ENCODE measurements at places on chromosomes 1 and 21.

DNA sequence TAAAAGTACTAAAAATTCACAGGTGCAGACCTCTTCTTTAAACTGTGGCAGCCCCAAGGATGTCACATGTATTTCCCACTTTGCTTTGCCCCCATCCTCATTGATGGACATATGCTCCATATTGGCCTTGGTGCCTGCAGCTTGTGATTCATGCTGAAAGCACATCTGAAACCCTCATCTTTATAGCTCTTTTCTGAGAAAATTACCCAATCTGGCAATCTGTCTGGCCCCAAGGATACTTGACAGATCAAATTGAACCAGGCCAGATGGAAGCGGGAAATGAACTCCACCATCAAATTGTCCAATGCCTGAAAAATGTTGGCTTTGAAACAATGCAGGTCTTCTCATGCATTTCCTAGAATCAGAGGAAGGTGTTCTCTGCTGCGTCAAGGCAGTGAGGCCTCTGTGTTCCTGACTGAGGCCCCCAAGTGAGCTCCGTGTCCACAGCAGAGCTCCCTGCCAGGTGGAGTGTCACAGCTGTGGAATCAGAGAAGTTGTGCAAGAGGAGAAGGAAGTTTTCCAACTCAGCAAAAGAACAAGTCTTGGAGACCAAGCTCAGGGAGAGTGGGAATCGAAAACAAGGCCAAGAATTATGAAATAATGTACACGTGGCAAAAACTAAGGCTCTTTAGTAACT lies 323.7 kb downstream of the PLPP3 start:
- no peaks in the 10 kb centered on the region for H3K27me3 ChIP-seq
- DNase-seq = no peak

DNA sequence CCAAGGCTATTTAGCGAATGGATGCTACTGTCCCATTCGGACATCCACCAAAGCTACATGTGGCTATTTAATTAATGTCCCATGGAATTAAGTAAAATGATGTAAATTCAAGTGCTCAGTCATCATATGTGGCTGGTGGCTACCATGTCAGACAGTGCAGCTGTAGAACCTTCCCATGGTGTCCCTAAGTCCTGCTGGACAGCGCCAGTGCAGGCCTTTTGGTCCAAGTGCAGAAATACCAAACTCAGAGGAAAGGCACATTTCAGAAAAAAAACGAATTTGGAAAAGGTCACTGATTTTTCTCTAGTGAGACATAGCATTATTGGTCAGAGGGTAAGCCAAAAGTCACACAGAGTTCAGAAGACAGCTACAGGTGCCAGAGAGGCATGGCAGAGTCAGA lies 17.6 kb downstream of the TMPRSS2 start:
- DNase-seq = no peak
- H3K36me3 ChIP-seq = no peaks in the 10 kb centered on the region
- H3K27me3 ChIP-seq = peaks cover 5% of the 10 kb centered on the region
- H3K4me3 ChIP-seq = no peak overlapping the region
- no peaks in the 10 kb centered on the region for H3K4me1 ChIP-seq
- H3K27ac ChIP-seq = no peak overlapping the region

- H3K36me3 ChIP-seq = peaks cover 48% of the 10 kb centered on the region
- no peak overlapping the region for H3K27ac ChIP-seq
- no peak overlapping the region for H3K4me3 ChIP-seq
- H3K4me1 ChIP-seq = no peaks in the 10 kb centered on the region
- no peak for DNase-seq
Observed at GRCh38 chr1:220149742-220150141, 55.8 kb downstream of the IARS2 start.

DNA sequence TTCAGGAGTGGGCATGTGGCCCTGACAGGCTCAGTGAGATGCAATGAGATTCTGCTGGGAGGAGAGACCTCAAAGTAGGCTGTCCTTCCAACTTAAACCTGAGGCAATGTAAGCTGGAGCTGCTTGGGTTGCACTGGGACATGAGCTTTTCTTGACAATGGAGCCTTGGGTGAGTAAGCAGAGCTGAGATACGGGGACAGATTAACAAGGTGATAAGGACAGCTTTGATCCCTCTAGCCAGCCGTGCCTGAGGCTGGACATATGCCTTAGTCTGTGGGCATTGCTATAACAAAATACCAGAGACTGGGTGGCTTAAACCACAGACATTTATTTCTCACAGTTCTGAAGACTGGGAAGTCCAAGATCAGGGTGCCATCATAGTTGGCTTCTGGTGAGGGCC lies 18.3 kb upstream of the NGF start:
- DNase-seq = no peak
- no peaks in the 10 kb centered on the region for H3K4me1 ChIP-seq
- H3K27me3 ChIP-seq = peaks cover 3% of the 10 kb centered on the region
- no peak overlapping the region for H3K4me3 ChIP-seq

GRCh38 chr1:198771563-198772153 lies 132.8 kb downstream of the PTPRC start:
- H3K27ac ChIP-seq = no peak overlapping the region
- H3K27me3 ChIP-seq = peaks cover 5% of the 10 kb centered on the region
- DNase-seq = no peak

DNA sequence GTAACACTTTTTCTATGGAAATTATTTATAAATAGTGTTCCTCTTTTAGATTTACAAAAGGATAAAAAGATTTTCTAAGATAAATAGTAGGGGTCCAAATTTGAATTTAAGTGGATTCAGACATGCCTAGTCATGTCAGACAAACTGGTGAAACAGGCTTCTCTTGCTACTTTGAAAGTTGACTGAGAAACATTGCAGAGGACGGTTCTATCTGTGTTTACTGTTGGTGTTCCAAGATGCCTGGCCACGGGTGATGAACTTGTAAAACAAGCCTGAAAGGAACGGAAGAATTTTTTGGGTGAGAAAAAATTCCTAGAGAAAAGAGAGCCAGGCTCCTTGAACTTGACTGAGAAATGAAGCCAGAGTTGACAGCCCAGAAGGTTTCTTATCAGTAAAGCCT lies 2.2 kb downstream of the KRTAP19-1 start:
- no peaks in the 10 kb centered on the region for H3K4me1 ChIP-seq
- H3K27ac ChIP-seq = no peak overlapping the region
- no peaks in the 10 kb centered on the region for H3K36me3 ChIP-seq
- H3K4me3 ChIP-seq = no peak overlapping the region

DNA sequence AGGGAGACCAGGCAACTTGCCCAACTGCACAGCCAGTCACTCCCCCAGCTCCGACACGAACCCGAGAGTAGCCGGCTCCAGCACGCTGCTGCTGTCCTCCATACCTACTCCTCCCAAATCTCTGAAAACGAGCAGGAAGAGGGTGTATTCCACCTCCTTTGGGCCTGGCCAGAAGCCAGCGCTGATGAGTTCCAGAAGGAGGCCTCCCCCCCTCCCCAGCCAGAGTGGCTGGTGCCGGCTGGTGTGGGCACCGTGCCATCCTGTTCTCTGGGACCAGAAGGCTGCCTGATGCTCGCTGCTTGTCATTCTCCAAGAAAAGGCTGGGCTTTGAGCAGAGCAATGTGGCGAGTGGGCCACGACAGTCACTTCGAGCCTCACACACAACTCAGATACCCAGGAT lies 22.2 kb downstream of the KCNN3 start:
- H3K27me3 ChIP-seq = peaks cover 21% of the 10 kb centered on the region
- H3K4me1 ChIP-seq = peaks cover 7% of the 10 kb centered on the region
- no peak overlapping the region for H3K27ac ChIP-seq
- no peak overlapping the region for H3K4me3 ChIP-seq
- no peaks in the 10 kb centered on the region for H3K36me3 ChIP-seq

DNA sequence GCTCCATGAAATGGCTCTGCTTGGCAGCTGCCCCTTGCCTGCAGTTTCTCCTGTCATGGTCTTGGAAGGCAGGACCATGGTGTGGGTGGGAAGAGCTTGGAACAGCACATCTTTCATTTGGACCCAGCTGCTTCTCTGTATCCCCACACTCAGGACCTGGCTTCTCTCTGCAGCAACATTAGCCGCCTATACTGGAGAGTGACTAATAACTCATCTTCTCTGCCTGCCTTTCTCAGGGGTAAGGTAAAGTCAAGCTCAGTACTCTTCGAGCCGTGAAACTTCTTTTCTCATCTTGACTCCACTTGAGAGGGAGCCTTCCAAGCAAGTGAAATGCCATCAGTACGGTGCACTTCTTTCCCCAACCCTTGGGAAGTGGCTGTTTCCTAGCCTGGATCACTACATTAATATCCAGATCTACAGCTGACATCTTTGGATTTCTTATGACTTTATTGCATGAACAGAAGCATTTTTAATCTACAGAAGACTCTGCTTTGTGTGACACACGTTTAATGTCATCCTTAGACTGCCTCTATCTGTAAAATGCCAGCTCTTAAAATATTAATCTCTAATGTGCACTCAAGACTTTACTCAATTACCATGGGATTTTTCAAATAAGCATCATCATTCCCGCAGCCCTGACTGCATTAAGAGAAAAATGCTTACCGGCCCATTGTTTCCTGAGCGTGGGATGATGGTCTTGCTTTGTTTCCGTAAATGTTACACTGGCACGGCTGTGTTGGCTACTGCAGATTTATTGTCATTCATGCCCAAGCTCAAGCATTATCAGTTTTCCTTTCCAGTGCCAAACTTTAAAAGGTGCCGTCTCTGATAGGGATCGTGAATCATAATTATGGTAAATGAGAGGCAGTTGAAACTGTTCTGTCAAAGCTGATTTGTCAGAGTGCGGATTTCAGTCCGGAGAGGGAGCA lies 242.9 kb downstream of the HHAT start:
- no peaks in the 10 kb centered on the region for H3K27me3 ChIP-seq
- DNase-seq = no peak
- no peaks in the 10 kb centered on the region for H3K4me1 ChIP-seq
- no peak overlapping the region for H3K27ac ChIP-seq
- H3K4me3 ChIP-seq = no peak overlapping the region

DNA sequence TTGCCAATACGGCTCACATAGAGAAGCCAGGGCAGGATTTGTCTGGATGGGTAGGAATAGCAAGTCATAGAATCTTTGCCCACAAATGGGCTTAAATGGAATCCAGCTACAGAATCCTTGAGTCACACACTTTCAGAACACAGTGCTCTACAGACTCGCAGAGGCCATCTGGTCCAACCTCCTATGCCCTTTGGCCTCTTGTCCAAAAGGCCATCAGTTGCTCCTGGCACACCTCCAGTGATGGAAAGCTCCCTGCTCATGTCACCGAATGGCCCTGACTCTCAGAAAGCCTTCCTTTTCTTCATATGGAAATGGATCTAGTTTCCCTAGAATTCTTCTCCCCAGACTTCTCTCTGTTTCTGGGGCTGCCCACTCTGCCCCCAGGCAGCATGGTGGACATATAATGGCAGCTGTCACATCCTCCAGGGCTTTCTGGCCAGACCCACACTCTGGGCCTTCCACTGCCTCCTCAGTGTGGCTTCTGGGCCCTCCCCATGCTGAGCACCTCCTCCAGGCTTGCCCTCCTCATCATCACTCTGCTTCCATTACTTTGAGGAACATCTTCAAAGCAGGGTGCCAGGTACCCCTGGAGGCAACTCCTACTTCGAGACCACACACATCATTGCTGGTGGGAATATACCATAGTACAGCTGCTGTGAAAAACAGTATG lies 33.6 kb upstream of the TRABD2B start:
- H3K27ac ChIP-seq = no peak overlapping the region
- no peaks in the 10 kb centered on the region for H3K36me3 ChIP-seq
- no peaks in the 10 kb centered on the region for H3K4me1 ChIP-seq
- H3K4me3 ChIP-seq = no peak overlapping the region

- H3K4me3 ChIP-seq = no peak overlapping the region
- no peak for DNase-seq
- no peaks in the 10 kb centered on the region for H3K4me1 ChIP-seq
- no peak overlapping the region for H3K27ac ChIP-seq
Observed at GRCh38 chr1:79204779-79205479, 198.4 kb upstream of the ADGRL4 start.

DNA sequence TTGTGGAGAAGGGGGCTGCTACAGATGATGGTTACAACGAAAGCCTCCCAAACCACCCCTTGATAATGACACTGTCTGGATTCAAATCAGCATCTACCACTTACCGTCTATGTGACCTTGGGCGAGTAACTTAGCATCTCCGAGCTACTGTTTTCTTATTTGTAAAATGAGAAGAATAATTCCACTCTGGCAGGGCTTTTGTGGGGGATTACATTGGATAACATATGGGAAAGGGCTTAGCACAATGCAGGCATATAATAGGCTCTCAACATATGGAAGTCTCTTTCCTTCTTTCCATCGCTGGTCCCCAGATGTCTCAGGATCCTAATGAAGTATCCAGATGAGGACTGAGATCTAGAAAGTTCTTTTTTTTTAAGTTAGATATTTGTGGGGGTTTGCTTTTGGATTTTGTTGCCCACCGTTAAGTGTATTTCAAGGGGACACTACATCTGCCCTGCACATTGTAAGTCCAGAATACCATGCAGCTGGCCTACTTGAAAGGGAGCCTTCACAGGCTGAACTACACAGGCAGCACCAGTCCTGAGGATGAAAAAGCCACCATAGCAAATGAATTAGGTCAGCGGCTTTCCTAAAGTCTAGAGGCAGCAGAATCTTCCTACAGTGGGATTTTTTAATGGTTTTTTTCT lies 172.2 kb upstream of the IRF2BP2 start:
- DNase-seq = no peak
- H3K4me1 ChIP-seq = no peaks in the 10 kb centered on the region
- no peak overlapping the region for H3K4me3 ChIP-seq
- no peaks in the 10 kb centered on the region for H3K27me3 ChIP-seq
- H3K36me3 ChIP-seq = no peaks in the 10 kb centered on the region

GRCh38 chr1:45958317-45958716 lies 154.9 kb downstream of the MAST2 start:
- H3K27ac ChIP-seq = no peak overlapping the region
- no peak for DNase-seq
- peaks cover under 1% of the 10 kb centered on the region for H3K4me1 ChIP-seq
- H3K27me3 ChIP-seq = no peaks in the 10 kb centered on the region

GRCh38 chr1:22662318-22662717 lies 9.3 kb downstream of the C1QB start:
- H3K27me3 ChIP-seq = peaks cover 5% of the 10 kb centered on the region
- H3K4me3 ChIP-seq = no peak overlapping the region
- H3K27ac ChIP-seq = no peak overlapping the region
- no peaks in the 10 kb centered on the region for H3K36me3 ChIP-seq
- DNase-seq = no peak

- no peaks in the 10 kb centered on the region for H3K27me3 ChIP-seq
- no peak overlapping the region for H3K4me3 ChIP-seq
- no peaks in the 10 kb centered on the region for H3K36me3 ChIP-seq
- no peak overlapping the region for H3K27ac ChIP-seq
- no peak for DNase-seq
Observed at GRCh38 chr1:57832612-57833011, 408.8 kb upstream of the DAB1 start.

- no peak for DNase-seq
- no peaks in the 10 kb centered on the region for H3K27me3 ChIP-seq
- H3K36me3 ChIP-seq = no peaks in the 10 kb centered on the region
- H3K4me1 ChIP-seq = no peaks in the 10 kb centered on the region
- H3K4me3 ChIP-seq = no peak overlapping the region
Observed at GRCh38 chr1:70915258-70916033, 132.2 kb downstream of the PTGER3 start.

All from activated CD4-positive, alpha-beta memory T cell treated with anti-CD3 and anti-CD28 coated beads, Interleukin-2, amount 10 ng/mL, durations not matched to agents 7 days and 5 days (primary cell).